ENCODE measurements at places on chromosomes 4 and X.

GRCh38 chr4:43277003-43277402 lies 384.5 kb downstream of the GRXCR1 start:
- DNase-seq: no peak

DNA sequence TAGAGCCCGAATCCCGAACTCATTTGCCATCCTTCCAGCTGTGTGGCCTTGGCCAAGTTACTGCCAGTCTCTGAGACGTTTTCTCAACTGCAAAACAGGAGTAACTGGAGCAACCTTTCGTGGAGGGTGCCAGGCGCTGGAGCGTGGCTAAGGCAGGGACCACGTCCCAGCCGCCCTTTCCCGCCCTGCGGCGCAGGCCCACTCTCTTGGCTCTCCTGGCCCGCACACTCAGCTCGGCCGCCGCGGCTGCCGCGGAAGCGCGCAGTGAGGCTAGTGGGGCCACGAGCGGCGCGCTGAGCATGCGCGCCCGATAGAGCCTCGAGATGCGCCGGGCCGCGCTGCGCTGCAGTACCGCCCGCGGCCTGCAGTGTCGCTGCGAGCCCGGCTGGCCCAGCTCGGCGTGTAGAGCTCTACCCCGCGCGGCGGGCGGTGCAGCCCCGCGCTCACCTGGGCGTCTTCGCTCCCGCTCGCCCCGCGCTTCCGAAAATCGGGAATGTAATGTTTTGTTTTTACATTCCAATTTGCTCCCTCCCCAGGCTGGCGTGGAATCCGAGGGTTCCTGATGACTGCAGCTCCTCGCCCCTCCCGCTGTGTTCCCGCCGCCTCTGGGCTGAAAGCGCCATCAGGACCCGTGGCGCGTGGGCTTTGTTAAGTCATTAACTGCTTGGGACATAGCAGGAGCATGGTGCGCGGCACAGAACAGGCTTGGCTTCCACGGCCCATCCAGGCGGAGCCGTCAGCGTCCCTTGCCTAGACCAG lies 4.0 kb upstream of the ZNF518B start:
- DNase-seq: peak; percentile 57

DNA sequence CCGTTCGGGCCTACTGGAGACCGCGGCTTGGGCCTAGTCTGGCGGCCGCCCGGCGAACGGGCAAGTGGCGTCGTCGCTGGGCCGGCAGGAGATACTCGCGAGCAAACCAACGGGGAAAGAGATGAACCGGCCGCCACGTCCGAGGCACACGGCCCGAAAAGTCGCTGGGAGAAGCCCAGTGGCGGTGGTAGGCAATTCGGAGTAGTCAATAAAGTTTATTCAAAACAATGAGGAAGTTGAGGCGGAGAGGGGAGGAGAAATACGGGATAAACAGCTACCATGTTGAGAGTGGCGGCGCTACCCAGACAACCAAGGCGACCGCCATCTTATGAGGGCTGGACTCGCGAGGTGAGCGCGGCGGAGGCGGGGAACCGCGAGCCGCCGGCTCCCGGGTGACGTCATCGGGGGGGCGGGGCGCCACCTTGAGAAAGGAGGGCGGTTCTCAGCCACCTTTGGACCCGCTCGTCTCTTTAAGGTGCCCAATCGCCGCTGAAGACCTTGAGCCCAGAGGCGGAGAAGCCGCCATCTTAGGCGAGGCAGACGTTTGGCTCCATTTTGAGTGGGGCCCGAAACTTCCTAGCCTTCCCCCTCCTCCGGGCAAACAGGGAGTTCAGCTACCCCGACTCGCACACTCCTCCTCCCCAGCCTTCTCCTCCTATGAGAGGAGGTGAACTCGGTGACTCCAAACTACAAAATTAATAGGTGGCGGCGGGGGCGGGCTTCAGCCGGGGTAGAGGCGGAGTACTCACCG lies at the start of gene PHF8:
Gene PHF8, minus strand, starts transcription at position 348 of the 751 bp plus-strand sequence. CDS start 1,745 bp downstream, outside the sequence.
- peak; percentile 87 for DNase-seq

GRCh38 chrX:1213971-1214370 lies 1.5 kb upstream of the CRLF2 start:
- DNase-seq: no peak

DNA sequence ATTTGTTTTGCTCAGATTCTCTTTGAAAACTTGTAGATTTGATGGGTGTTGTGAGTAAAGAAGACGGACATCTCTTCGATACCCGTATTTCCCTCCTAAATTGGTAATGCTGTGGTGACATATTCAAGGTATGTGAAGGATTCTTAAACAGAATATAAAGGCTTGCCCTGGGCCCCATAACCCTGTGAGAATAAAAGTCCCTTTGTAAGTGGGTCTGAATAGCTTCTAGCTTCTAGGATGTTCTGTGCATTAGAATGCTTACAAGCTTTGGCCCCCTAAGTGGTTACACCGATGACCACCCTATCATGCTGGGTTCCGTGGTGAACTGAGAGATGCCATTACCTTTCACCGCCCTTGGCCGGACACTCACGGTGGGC lies 574 bp upstream of the MOB1B start:
- DNase-seq: no peak

GRCh38 chrX:72207366-72207765 lies 25.8 kb downstream of the PIN4 start:
- DNase-seq: no peak

- no peak for DNase-seq
Observed at GRCh38 chrX:31714797-31715196, 643.0 kb upstream of the FTHL17 start.

GRCh38 chrX:63283348-63283747 lies 67.8 kb downstream of the SPIN4 start:
- no peak for DNase-seq

GRCh38 chr4:70895405-70895804 lies 6.8 kb upstream of the MOB1B start:
- DNase-seq: no peak

DNA sequence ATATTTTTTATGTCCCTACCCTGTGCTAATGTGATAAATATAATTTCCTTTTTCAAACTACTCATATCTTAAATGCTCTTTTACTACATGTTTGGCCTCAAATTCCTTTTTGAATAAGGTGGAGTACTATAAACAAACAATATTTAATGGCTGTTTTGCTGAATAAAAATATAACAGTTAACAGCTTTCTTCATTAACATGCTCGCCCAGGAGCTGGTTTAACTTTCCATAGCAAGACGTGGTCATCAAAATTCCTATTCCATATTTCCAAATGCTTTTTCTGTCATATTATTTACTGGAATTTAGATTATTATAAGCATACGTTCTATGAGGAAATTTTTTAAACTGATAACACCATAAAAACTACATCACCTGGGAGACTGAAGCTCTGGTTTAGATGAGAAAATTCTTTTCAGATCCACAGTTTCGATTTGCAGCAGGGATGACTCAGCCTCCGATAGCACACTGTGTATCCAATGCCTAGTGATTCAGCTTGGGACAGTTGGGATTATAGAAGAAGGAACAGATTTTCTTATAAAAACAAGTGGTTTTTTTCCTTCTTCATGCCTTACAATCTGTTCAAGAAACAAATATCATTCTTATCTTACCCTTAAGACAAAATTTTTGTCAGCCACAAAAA lies 129.1 kb downstream of the FBXO8 start:
- DNase-seq: no peak

DNA sequence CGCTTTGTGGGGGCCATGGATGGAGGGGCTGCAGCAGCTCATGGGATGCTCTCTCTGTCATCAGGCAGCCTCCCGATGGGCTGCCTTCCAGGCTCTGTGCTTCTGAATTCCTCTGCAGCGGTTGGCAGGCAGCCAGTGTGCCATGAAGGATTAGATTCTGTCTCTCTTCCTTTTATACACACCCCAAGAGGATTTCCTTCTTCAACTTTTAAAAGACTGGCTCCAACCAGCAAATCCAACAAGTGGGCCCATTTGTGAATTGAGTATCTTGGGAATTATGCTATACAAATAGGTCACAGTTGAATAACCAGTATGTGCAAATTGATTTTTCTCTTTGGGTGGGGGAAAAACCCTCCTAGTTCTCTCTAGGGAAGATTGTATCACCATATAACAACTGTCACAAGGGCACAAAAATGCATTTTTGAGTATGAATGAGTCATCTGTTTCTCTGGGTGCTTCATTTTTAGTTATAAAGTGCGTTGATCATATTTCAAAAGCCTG lies 96.8 kb upstream of the FAT1 start:
- no peak for DNase-seq

DNA sequence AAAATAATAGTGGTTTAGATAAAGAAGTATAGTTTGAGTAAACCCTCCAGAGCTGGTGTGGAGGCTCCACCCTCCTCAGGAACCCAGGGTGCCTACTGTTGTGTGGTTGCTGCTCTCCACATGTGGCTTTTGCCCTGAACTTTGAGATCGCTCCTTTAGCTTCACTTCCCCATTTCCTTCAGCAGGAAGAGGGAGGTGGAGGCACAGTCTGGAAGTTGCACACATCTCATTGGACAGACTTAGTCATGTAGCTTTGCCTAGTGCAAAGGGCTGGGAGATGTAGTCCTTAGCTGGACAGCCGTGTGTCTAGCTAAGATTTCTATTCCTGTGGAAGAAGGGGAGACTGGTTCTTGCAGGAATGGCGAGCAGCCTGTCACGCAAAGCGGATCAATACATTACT lies 37.9 kb downstream of the RGS12 start:
- DNase-seq: no peak

- DNase-seq: no peak
Observed at GRCh38 chr4:114595921-114596320, 2.7 kb upstream of the UGT8 start.

GRCh38 chr4:74330295-74330750 lies 22.1 kb downstream of the EPGN start:
- DNase-seq: no peak

GRCh38 chr4:120065974-120066516 lies 603 bp downstream of the MAD2L1 start:
- DNase-seq: peak; percentile 11

DNA sequence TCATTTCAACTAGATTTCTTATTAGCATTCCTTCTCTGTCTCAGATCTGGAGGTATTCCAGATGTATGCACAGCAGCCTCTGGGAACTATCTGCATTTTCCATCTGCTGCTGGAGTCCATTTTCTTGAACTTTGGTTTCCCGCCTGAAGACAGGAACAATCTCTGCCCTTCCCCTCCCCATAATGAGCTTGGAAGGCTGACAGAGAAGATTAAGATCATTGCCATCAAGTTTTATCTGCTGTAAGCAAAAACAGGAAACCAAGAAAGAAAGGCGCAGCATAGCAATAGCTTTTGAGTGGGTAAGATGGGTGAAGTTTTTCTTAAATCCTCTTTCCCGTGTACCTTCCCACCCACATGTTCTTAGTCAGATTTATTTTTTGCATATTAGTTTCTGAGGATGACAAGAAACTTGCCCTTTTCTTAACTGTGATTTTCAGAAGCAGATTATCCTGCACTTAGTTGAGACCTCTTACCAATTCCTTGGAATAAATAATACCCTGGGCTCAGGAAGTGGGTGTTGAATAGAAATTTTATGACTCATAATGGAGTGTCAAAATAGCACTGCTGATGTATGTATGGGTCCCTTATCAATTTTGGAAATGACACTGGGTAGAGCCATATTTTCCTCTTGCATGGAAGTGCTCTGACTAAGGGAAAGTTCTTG lies 78.3 kb downstream of the CT47B1 start:
- no peak for DNase-seq

GRCh38 chr4:76195326-76195725 lies 18.3 kb downstream of the SCARB2 start:
- no peak for DNase-seq

GRCh38 chr4:26076896-26077295 lies 162.9 kb downstream of the SMIM20 start:
- no peak for DNase-seq

DNA sequence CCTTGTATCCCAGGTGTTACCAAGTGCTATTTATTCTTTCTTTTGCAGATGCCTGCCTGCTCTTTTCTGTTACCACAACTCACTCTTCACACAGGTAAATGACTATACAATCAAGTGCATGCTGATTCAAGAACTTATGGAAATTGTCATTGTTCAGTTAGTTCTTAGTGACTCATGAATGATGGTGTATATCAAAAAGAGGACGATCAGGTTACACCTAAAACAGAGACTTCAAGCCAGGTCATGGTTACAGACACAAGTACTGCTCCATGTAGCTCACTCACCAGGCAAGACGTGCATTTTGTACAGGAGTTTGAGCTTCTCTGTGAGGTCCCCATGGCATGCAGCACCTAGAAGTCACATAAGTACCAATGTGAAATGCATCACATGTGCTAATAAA lies 59.3 kb upstream of the UCP1 start:
- DNase-seq: no peak

DNA sequence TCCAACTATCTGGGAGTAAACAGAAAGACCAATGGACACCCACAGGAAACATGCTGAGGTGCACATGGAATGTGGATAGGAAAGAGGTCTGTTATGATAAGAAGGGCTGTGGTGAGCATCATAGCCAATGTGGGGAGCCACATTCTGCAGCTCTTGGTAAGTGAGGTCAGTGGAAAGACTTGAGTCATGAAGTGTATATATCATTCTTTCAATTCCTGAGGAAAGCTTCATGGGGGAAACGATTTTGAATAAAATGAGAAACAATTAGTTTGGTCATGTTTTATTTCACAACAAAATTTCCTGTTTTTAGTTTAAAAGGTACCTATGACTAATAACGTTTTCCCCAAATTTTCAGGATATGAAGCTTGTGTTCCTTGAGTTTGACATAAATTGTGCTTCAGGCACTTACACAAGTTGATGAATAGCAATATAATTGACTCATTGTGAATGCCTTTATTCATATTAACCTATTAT lies 41.4 kb upstream of the RASSF6 start:
- DNase-seq: no peak

DNA sequence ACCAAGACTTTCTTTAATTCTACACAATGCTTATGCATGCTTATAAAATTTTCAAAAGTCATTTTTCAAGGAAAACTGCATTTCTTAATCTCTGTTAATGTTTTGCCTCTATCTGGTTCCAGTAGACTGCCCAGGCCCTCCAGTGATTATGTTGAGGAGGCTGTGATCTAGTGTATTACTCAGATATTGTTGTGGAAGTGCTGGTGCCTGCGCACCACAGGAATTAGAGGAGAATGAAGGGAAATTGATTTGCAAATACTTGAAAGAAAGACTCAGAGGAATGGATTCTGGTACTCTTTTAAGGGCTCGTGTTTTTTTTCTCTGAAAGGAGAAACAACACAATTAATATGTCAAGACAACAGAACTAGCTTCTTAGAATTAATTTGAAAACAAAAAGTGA lies 1015.1 kb downstream of the RPA4 start:
- DNase-seq: no peak

DNA sequence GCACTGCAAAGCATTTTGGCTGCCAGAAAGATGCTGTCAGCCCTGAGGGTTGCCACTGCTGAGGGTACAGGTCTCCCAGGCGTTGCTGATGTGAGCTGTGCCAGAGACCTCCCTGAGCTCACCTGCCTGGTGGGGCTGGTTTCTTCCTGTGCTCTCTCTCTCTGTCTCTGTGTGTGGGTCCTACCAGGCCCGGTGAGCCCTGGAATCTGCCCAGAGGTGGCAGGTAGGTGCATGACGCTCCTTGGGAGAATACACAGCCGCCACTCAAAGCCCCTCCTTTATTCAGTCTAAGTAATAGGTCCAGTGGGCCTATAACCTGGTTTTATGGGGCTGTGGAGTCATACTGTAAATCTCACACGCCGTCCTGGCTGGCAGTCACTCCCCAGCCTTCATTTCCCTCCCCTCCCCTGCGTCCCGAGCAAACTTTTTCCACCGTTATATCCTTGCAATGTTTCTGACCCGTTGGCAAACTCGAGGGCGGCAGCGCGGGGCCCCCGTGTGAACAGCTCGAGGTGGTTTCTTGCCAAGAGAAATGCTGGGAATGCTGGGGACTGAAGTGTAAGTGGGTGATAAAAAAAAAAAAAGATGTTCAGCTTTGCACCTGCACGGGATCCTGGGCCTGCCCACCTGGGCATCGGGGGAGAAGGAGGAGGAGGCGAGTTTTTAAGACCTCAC lies 245.9 kb downstream of the CRLF2 start:
- DNase-seq: no peak

GRCh38 chrX:111372086-111372485 lies 39.9 kb downstream of the DCX start:
- DNase-seq: no peak
